Activated CD8-positive, alpha-beta memory T cell treated with anti-CD3 and anti-CD28 coated beads, Interleukin-2, amount 50 U/mL, for 48 hours (primary cell): ENCODE measurements at places on chromosomes 4 and X.

DNA sequence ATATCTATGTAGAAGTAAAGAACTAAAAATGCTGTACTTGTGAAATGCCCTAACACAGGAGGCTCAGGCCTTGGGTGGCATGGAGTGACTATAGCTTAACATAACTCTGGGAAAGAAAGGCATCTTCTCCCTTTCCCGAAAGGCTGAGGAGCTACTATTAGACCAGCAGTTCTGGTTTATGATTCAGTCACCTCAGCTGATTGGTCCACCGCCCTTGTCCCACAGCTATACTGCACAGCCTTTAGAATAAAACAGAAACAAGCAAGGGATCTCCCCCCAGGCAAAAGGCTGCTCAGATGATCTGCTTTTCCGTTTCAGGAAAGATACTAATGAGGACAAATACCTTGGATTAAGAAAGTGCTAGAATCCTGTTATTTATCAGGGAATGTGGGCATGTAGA is 171.3 kb downstream of the SNCA start:
- no peak for DNase-seq

GRCh38 chrX:40064055-40064597 is 33.6 kb downstream of the BCOR start:
- no peak for DNase-seq

GRCh38 chrX:134161162-134161561 is 75.8 kb upstream of the CCDC160 start:
- no peak for DNase-seq

GRCh38 chrX:20685652-20686051 is 418.9 kb upstream of the RPS6KA3 start:
- DNase-seq: no peak

DNA sequence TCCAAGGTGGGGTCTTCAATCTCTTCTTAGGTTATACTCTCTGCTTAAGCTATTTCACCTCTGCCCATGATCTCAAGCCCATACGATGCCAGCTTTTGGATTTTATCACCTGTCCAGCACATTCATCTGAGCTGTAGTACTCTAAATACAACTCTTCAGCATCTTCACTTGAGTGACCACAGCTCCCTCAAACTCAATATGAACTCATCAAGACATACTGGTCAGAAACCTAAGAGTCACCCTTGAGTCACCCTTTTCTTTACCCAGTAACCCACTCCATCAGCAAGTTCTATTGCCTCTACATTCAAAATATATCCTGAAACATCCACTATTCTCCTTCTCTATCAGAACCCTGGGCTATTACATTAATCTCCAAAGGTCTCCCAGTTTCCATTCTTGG is 69.4 kb downstream of the DCHS2 start:
- no peak for DNase-seq
